ENCODE measurements at places on chromosomes 1 and 21. TPM values are rescaled to one million over a fixed set of nuclear protein-coding genes. Genes with fewer than 3 reads are reported as not detected.
A peak's percentile ranks its signal among the peaks of the same experiment; 100 is the strongest.

DNA sequence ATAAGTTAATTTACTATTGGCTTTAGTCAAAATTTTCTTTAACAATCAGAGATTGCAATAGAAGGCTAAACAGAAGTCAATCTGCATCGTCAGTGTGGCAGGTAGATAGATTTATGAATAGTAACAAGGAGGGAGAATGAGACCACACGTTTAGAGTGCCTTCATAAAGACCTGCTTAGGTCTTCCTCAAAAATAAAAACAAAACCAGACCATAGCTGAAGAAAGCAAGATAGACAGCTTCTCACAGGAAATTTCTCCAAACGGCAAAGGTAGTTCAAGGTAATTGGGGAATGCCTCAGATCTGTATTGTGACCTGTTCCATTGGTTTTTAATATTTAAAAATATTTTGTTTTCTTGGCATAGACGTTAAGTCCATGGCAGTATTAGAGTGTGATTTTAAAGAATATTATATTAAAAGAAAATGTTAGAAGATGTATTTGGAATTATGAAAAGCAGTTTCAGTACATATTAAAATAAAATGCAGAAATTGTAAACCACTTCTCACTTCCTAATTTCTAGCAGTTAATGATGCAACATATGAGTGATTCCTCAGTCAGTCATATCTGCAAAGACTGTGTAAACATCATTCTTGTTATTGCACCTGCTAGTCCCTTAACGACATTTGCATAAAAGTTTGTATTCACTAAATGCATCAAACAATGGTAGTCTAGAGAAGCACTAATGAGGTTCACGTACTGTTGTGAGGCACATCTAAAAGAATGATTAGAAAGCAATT, 278.0 kb downstream of the HLX start:
- no peak overlapping the region for H3K27ac ChIP-seq
- no peaks in the 10 kb centered on the region for H3K4me1 ChIP-seq
- no peaks in the 10 kb centered on the region for H3K36me3 ChIP-seq
- H3K27me3 ChIP-seq = peaks cover 11% of the 10 kb centered on the region
- no peak for DNase-seq
- no peak overlapping the region for H3K4me3 ChIP-seq

GRCh38 chr1:244056577-244056976, 5.5 kb downstream of the ZBTB18 start:
- no peaks in the 10 kb centered on the region for H3K27me3 ChIP-seq
- peaks cover 13% of the 10 kb centered on the region for H3K36me3 ChIP-seq
- peak overlapping the region; percentile 42 for H3K4me3 ChIP-seq
- DNase-seq = no peak
- H3K27ac ChIP-seq = peak overlapping the region; percentile 62

- H3K4me3 ChIP-seq = no peak overlapping the region
- H3K27me3 ChIP-seq = no peaks in the 10 kb centered on the region
- no peak overlapping the region for H3K27ac ChIP-seq
- DNase-seq = no peak
Measured at GRCh38 chr21:20276954-20277353, 721.3 kb upstream of the NCAM2 start.

- no peaks in the 10 kb centered on the region for H3K27me3 ChIP-seq
- DNase-seq = no peak
- no peaks in the 10 kb centered on the region for H3K36me3 ChIP-seq
- no peak overlapping the region for H3K4me3 ChIP-seq
- no peak overlapping the region for H3K27ac ChIP-seq
Measured at GRCh38 chr1:16112596-16113555, 39.4 kb upstream of the FAM131C start.

GRCh38 chr1:186187601-186188000, 187.5 kb downstream of the TPR start:
- H3K27me3 ChIP-seq = no peaks in the 10 kb centered on the region
- peaks cover 65% of the 10 kb centered on the region for H3K4me1 ChIP-seq
- no peak overlapping the region for H3K4me3 ChIP-seq
- no peak for DNase-seq
- peak overlapping the region; percentile 68 for H3K27ac ChIP-seq

- H3K4me1 ChIP-seq = no peaks in the 10 kb centered on the region
- H3K27ac ChIP-seq = no peak overlapping the region
- H3K36me3 ChIP-seq = no peaks in the 10 kb centered on the region
- peaks cover 29% of the 10 kb centered on the region for H3K27me3 ChIP-seq
- H3K4me3 ChIP-seq = no peak overlapping the region
- DNase-seq = no peak
Measured at GRCh38 chr1:162470216-162470615, 27.4 kb upstream of the UHMK1 start.

The FYB2 gene
- not detected for total RNA-seq

The SMIM12 gene
- total RNA-seq = 39.6 TPM
